ENCODE measurements at places on chromosomes 5 and 9.
A peak's percentile ranks its signal among the peaks of the same experiment; 100 is the strongest.

DNA sequence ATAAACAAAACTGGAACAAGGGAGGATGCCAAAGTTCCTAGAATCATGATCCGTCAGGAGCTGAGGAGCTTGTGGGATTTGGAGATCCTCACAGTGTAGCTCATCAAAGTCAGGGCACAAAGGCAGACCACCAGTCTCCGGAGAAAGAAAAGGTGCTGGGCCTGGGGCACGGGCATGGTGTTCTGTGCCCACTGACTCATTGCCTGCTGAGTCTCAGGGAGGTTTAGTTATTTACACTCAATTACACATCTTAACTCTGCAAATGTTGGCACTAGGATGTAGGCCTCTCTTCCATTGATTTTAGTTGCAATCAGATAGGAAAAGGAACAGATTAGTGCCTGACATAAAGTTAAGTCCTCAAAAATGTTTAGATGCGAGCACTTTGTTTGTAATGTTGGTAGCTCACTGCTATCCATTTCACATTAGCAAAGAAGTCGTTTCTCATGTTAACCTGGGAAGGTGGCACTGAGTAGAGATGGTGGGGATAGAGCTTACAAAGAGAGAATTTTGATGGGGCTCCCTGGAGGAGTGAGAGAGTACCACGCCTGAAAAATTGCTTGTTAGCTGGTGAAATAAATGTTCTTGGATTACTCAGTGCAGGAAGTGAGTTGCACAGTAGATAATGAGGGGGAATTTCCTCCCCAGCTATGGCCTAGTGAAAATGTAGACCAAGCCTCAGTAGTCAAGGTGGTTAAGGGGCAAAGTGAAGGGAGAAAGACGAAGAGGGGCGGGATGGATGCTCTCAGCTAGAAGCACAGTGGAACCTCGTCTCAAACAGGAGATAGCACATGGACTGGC is 109.5 kb upstream of the CD180 start:
- no peak for DNase-seq

GRCh38 chr5:152505442-152506042 is 100.5 kb upstream of the NMUR2 start:
- peak; percentile 10 for DNase-seq

- no peak for DNase-seq
Observed at GRCh38 chr5:32836176-32836575, 125.1 kb downstream of the NPR3 start.

GRCh38 chr5:16891033-16891432 is 45.1 kb downstream of the MYO10 start:
- DNase-seq, result no peak

DNA sequence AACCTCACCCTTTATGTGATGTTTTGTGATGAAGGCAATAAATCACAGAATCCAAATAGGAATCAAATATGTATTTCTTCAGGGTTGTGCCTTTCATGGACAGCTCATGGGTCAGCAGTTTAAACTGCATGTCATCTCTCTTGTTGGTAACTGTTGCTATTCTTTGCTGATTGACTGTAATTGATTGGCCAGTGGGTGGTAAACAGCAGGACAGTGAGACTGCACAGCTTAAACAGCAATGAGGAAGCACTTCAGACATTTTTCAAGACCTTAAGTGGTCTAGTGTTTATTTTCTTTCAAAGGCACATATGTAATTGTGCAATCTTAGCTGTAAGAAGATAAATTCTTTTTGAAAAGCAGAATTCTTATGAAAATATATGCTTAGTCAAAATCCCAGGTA is 260.5 kb downstream of the COX7C start:
- DNase-seq, result no peak

GRCh38 chr9:84897362-84898094 is 228.0 kb downstream of the NTRK2 start:
- no peak for DNase-seq

DNA sequence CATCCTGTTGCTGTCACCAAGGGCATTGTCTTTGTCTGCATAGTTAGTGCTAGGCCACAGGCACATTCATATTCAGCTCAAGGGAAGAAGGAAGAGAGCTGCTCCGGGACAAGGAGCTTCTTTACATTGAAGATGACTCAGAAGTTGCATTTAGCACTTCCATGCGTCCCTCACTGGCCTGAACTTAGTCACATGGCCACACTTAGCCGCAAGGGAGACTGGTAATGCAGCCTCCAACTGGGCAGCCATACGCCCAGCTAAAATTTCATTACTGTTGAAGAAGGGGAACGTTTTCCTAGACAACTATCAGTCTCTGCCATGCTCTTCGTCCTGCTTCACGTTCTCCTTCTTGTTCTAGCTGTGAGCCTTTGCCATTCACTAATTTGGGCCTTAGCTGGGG is 20.0 kb downstream of the ACTL7B start:
- DNase-seq, result peak; percentile 77

All from COLO829 (cell line).